ENCODE measurements at places on chromosomes 12 and 14.
A peak's percentile ranks its signal among the peaks of the same experiment; 100 is the strongest.

GRCh38 chr14:71651228-71651627 lies 281.0 kb upstream of the RGS6 start:
- no peak for DNase-seq

DNA sequence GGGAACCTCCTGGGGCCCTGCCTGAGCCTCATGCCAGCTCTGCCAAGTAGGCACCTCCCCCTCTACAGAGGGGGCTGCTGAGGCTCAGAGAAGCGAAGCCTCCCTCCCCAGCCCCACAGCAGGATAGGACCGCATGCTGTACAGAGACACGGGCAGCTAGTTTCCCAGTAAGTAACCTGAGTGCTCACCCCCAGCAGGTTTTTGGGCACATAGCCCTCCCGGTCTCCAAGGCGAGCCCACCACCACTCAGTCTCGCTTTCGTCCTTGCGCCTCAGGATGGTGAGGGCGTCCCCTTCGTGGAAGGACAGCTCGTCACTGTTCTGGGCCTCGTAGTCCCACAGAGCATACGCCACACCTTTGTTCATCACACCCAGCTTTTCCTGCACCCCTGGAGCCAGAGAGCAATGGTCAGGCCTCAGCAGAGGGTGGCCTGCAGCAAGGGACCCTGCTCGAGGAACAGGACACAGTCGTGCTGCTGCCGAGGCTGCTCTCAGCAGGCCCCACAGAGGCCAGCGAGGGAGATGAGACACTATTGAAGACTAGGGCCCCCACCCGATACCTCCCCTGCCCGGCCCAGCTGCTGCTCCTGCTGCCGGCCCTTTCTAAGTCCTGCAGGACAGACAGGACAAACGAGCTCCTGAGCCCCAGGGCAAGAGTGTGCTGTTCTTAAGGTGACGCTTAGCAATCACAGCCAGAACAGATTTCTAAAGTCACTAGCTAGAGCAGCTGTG lies 20.4 kb downstream of the ZFYVE21 start:
- DNase-seq = no peak

DNA sequence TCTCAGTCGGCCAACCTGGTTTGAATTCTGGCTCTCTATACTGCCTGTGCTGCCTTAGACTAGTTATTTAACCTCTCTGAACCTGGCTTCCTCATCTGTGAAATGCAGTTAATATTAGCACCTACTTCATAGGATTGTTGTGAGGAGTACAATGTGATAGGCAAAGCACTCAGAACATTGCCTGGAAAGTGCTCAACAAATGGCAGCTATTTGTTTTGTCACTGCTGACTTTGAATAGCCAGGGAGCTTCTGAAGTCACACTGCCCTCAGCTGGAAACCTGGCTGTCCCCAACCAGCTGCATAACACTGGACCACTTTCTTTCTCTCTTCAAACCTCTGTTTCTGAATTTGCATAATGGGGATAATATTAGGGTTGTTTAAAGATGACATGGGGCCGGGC lies 9.6 kb downstream of the TMEM30B start:
- no peak for DNase-seq

DNA sequence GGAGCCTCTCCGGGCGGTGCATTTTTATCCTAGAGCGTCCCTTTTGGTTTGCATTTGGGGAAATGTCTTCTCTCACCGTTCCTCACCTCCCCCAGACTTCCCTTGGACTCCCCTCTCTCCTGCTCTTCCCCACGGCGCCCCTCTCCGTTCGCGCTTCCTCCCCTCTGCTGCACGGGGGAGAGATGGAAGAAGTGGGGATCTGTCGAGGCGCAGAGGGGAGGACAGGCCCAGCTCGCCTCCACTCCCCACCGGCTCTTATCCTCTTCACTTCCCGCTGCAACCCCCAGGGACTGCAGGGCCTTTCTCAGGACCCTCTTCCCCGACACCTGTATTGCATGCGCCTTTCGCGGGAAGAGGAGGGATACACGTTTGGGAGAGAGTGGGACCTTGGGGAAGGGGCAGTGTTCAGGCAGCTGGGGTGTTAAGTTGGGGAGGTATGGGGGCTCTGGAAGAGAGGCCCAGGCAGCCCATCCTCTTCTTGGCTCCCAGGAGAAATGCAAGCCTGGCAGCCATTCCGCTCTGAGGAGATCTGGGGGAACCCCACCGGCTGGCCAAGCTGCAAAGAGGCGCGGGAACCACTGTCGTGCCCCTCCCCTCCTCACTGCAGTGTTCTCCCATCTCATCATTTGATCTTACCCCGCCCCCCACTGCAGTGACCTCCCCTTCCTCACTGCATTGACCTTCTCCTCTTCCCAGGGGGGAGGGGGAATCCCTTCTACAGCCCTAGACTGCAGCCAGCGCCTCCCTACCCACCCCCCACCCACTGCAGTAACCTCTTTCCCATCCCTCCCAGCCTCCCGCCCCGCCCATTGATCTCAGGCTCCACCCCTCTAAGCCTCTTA lies 788 bp downstream of the ENO2 start:
- DNase-seq = no peak

GRCh38 chr14:69059658-69060623 lies 80.8 kb upstream of the ACTN1 start:
- DNase-seq = no peak

- DNase-seq = no peak
Observed at GRCh38 chr12:42589465-42590329, at the start of gene PRICKLE1. Gene PRICKLE1 (minus strand): TSS chr12:42589746. CDS start chr12:42472516, 117,230 bp downstream.

DNA sequence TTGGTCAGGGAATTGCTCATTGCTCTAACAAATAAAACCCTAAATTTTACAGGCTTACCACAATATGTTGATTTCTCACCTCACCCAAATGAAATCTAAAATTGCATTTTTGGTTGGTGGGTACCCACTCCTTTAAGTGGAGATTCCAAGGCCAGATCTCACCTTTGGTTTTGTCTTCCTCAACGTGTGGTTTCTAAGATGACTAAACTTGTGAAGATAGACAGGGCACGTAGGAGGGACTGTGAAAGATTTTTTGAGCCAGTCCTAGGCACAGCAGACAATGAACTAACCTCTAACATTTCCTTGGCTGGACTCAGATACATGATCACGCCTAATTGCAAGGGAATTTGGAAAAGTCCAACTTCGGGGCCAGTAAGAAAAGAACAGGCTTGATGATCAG lies 1003.9 kb downstream of the FLRT2 start:
- DNase-seq = no peak

- no peak for DNase-seq
Observed at GRCh38 chr14:45558183-45558582, 305.2 kb upstream of the MIS18BP1 start.

DNA sequence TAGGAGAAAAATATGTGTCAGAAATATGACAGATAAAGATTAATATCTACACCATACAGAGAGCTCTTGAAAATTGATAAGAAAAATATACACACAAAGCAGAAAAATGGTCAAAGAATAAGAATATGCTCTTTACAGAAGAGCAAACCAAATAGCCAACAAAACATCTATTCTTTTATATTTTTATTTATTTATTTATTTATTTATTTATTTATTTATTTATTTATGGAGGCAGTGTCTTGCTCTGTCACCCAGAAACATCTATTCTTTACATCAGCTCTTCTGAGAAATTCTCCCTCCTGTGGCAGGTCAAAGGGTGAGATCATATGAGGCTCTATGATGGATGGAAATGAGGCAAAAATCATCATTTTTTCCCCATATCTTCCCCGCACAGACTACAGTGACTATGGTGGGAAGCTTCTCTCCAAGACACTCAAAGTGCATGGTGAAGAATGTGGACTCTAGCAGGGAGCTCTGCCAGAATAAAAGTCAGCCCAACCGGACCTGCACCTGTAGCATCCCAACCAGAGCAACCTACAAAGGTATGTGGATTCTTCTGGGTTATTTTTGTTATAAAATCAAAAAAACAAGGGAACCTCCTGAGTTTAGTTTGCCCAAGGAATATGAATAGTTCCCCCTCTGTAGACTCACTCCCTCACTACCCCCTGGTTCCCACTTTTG lies 71.4 kb downstream of the PLXNC1 start:
- DNase-seq = no peak

DNA sequence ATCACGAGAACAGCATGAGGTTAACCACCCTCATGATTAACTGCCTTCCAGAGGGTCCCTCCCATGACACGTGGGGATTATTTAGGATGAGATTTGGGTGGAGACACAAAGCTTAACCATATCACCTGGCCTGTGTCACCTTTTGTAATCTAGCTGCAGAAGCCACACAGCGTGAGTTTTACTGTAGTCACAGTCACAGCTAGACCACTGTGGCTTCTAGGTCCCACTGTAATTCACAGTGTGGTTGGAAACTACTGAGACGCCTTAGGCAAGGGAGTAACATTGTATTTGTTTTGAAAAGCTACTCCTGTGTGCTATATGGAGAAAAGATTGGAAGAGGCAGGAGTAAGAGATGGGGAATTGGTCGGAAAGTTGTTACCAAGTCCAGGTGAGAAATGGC lies 46.3 kb upstream of the ASPG start:
- DNase-seq = no peak

- DNase-seq = no peak
Observed at GRCh38 chr12:106345746-106346145, 11.8 kb upstream of the POLR3B start.

GRCh38 chr12:32397696-32398095 lies 1.7 kb upstream of the FGD4 start:
- no peak for DNase-seq

- no peak for DNase-seq
Observed at GRCh38 chr14:65879248-65880009, 466.9 kb downstream of the FUT8 start.

DNA sequence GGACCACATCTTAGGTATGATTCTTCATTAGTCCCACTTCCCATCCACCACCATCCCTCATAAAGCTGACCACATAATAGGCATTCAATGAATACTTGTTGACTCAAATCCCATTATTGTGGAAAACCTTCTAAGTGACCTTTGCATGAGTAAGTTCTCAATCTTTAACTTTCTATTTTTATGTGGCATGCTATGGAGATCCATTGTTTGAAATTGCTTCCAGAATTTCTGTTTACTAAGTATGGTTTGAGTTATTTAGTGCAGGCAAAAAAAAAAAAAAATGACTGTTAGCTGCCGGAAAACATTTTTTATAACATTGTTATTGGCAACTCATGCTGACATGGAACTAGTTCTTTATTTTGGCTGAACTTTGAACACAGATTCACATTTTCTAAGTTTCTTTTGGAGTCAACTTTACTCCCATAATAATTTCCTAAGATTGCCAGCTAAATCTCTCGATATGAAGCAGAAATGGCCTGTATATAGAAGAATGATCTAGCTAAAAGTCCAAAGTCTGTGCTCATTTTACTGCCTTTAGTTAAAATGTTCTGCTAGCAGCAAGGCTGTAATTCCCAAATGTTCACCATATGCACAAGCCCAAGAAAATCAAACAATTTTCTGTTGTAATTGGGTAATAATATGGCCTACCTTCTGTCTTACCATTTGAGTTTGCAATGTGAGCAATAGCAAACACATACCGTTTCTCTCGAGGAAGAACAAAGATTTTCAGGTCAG lies 77.9 kb downstream of the PTGER2 start:
- no peak for DNase-seq

- no peak for DNase-seq
Observed at GRCh38 chr14:101129521-101130167, 226.1 kb upstream of the RTL1 start.

DNA sequence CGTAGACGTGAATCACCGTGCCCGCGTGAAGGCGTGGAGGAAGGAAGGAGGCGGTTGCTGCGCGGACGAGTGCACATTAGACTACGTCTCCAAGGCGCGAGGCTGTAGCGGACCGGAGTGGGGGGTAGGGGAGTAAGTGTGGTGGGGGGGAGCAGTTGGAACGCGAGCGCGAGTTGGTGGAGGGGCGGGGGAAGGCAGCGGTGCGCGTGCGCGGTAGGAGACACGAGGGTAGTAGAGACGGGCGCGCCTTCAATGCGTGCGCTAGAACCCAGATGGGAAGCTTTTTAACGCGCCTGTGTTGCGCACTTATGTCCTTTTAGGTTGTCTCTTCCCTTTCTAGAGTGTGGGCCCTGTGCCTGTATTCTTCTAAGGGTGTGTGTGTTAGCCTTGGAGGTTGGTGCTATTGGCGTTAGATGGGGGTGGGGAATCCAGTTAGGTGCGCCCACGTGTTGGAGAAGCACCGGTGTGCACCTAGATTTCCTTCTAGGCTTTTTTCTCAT lies 604 bp downstream of the EIF4B start:
- peak; percentile 58 for DNase-seq

DNA sequence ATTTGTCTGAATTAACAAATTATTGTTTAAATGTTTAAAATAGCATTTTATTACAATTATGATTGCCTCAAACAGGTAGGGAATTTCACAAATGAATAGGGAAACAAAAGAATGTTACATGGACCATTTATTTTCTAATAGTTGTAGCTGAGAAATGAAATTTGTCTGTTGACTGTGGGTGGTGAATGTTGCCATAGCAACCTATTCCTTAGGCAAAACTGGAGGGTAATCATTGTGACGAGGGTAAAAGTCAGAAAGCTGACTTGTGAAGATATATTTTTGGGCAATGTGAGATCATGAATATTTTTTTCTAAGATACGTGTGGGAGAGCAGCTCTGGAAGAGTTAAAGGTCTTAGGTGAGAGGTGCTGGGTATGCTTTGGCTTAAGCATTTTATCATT lies 24.2 kb upstream of the CLEC14A start:
- DNase-seq = no peak

GRCh38 chr14:33964599-33965317 lies 13.9 kb upstream of the EGLN3 start:
- no peak for DNase-seq

DNA sequence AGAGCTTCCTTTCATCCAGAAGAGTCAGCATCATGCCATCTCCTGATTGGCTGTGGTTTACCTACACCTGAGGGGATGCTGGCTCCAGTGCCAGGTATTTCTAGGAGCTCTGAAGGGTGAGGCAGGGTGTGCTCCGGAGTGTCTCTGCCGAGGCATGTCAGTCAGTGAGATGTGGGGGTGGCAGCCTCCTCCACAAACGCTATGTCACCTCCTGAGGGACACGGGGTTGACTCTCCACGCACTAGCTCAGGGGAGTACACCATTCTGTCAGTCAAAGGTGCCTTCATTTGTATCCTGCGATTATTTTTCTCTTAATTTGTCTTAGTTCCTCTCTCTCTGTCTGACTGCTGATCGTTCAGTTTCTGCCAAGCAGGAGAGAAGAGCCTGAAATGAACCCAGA lies 604.5 kb downstream of the VRK1 start:
- no peak for DNase-seq

- DNase-seq = no peak
Observed at GRCh38 chr12:96454396-96454795, 35.0 kb upstream of the CFAP54 start.

DNA sequence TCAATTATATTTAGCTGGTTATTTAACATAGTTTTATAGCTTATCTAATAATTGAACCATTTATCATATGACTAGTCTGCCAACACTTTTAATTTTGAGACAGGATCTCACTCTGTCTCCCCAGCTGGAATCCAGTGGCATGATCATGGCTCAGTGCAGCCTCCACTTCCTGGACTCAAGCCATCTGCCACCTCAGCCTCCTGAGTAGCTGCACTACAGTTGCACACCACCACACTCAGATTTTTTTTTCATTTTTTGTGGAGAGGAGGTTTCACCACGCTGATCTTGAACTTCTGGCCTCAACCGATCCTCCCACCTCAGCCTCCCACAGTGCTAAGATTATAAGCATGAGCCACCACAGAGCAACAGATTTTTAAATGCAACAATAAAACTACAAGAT lies 151.4 kb upstream of the MDGA2 start:
- no peak for DNase-seq

Data from NCI-H2107 (cell line).